ENCODE measurements at places on chromosomes 2 and 18.

DNA sequence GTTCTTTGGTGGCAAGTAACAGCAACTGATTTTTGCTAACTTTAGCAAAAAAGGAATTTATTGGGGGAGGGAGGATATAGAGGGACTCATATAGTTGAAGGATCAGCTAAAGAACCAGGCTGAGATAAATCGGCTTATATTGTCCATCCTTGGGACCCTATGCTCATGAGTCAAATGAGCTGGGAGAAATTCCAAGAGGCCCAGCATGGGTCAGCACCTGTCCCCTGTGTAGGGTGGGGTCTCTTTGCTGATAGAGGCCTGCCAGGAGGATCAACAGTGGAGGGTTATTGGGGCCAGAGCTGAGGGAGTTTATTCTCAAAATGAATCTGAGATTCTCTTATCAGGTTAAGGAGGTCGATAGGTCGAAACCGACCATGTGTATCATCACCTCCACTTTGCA is 97.2 kb downstream of the VAPA start:
- no peak for DNase-seq

DNA sequence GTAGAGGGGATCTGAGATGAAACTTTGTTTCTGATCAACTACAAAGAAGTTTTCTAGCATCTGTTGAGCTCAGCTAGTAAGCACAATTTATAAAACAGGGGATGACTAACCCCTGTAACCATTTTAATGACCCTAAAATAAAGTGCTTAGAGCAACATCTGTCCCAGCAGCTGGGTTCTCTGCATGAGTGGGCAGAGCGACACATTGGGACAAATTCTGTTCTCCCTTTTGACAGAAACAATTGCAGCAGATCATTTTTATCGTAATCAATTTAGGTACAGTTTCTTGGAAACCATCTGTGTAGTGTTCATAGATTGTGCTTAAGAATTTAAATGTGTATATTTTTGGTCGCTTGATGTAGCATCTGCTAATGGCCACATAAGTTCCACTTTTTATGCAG is 678.0 kb downstream of the RNF144A start:
- no peak for DNase-seq

- no peak for DNase-seq
These were observed 422.6 kb upstream of the ID2 start for GRCh38 chr2:8259106-8259840.

DNA sequence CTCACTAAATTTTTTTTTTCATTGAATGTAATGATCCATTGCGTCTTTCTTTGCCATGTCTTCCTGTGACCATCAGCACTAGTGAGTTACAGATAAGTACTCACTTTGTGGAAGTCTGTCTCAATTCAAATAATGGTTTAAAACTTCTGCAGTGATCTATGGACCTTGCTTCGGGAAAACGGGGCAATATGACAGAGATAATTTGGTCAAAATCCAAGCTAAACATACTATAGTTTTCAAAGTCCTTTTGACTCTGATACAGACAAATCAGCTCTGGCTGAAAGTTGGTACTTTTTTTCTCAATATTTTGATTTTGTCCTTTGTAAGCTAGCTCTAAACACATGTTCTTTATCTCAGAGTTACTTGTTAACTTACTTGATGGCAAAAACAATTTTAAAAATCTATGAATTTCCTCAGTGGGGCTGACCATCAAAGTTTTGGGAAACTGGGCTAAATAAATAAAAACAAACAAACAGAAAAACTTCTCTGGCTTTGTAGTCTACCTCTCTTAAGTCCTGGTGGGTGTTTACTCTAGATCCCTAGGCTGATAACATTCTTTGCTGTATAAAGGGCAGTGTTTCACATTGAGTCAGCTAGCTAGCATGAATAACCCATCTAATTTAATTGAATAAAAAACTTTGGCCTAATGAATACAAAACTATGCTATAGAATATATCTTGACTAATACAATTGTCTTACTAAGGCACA is 327.6 kb downstream of the RDH14 start:
- no peak for DNase-seq

GRCh38 chr2:176804392-176804791 is 408.2 kb upstream of the HNRNPA3 start:
- no peak for DNase-seq

- DNase-seq: no peak
These were observed 7.1 kb downstream of the TPGS2 start for GRCh38 chr18:36821681-36822080.

DNA sequence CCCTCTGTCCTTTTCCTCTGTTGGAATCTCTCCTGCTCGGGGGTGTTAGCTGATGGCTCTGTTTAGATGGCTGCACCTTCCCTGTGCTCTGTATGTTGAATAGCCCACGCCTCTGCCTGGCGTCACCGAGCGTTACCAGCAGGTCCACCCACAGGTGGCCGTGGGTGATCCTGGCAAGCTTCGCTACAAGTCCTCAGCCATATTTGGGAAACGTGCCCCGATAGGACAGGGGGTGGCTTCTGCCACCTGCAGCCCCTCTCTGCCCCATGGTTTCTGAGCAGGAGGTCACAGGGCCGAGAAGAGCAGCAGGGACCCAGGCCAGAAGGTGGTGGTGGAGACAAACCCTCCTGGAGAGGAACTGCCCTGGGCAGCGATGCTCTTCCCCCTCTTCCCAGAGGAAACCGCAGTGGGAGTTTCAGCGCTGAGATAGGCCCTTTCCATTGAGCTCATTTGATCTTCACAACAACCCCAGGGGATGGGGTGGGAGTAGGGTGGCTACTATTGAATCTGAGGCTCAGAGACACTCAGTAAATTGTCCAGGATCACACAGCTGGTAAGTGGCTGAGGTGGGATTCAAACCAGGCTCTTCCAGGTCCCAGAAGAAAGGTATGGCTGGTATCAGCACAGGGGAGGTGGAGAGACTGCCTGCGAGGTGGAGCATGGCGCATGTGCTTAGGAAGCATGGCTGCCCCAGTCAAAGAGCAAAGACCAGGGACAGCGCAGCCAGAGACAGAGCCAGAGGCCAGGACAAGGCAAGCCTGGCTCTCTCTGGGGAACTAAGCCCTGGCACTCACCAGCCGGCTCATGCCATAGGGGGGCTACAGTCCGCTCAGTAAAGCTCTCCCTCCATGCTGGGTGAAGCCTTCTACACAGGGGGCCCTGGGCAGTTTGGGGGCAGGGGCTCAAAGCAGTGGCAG is 15.0 kb downstream of the NGEF start:
- no peak for DNase-seq

DNA sequence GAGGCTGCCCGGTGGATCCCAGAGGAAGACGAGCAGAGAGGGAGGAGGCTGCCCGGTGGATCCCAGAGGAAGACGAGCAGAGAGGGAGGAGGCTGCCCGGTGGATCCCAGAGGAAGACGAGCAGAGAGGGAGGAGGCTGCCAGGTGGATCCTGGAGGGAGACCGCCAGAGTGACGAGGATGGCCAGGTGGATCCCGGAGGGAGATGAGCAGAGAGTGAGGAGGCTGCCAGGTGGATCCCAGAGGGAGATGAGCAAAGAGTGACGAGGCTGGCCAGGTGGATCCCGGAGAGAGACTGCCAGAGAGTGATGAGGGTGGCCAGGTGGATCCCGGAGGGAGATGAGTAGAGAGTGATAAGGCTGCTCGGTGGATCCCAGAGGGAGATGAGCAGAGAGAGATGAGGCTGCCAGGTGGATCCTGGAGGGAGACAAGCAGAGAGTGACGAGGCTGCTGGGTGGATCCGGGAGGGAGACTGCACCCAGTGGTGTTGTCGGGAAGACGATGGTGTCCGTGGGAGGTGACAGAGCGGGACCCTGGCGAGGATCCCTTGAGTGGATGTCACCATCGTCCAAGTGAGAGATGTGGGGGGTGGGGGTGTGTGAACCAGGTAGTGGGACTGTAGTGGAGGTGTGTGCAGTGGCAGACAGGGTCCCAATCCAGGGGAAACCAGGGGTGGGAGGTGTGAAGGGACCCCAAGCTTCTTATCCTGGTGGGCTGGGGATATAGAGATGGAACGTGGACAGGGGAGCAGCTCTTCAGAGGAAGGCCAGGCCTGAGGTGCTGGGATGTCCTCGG is 22.3 kb downstream of the DCDC2C start:
- DNase-seq: no peak

GRCh38 chr2:205865056-205865455 is 182.8 kb downstream of the NRP2 start:
- DNase-seq: no peak

DNA sequence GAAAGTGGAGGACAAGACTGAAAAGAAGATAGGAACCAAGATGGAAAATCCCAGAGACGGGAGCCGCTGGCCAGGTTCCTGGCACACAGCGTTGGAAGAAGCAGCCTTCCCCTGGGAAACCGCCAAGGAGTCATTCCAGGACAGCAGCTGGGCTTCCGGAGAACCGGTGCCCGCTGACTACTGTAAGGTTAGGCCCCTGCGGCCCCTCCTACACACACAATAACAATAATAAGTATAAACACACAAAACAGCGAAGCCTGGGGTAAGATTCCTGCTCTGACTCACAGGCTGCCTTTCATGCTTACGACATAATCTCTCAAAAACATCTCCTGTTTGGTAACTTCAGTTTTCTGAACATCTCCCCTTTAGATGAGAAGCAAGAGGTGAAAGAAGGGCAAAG is 28.1 kb upstream of the MYCN start:
- DNase-seq: no peak

DNA sequence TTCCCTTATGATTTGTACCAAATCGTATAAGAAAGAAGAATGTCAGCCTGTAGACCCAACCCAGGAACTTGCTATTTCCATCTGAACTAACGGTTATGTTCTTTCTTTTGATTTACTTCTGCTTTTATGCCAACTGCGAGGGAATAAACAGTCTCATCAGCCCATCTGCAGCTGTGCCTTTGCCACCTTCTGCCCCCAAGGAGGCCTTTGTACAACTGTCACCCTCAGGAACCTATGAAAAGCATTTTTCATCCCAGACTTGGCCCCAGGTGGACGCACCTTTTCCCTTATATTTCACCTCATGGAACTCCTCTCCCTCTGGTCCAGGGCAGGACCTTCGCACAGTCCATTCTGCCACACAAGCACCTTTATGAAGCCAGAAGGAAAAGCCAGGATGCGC is 109.8 kb downstream of the AOX1 start:
- DNase-seq: no peak

GRCh38 chr2:69798909-69799526 is 30.4 kb upstream of the GMCL1 start:
- no peak for DNase-seq

DNA sequence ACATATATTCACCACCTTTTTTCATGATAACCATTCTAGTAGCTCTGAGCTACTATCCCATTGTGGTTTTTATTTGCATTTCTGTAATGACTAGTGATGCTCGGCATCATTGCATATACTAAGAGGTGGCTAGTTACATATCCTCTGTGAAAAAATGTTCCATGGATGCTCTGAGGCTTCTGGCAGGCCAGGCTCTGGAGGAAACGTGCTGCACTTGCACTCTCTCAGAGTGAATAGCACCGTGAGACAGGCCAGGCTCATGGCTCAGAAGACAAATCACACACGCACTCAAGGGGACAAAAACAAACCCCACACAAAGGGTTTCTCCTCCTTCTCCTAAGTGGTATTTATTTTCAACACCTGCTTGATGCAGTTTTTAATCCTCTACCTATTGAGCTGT is 1085.3 kb upstream of the CNTNAP5 start:
- no peak for DNase-seq

GRCh38 chr2:175575346-175576258 is 394.1 kb upstream of the ATP5MC3 start:
- no peak for DNase-seq

GRCh38 chr2:189798312-189799029 is 14.2 kb downstream of the PMS1 start:
- no peak for DNase-seq

DNA sequence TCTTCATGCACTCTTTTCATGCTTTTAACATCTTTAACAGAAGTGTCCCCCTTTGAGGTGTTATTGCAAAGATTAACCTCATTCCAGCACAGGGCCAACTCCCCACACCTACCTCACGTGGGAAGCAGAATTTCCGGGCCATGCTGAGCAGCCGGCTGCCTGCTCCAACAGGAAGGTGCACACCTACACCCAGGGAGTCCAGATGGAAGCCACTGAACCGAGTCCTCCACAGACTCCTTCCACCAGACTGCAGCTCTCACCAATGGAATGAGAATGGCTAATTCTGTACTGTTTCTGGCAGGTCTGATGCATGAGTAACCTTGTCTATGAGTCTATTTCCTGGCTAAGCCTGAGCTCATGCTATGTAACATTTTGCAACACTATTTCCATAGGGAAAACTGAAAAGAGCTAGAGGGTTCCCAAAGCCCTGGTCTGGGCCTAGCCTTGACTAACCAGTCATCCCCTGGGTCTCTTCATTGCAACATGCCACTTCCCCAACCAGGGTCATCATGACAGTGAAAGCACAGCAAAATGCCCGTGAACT is 11.0 kb downstream of the ERFE start:
- DNase-seq: no peak

DNA sequence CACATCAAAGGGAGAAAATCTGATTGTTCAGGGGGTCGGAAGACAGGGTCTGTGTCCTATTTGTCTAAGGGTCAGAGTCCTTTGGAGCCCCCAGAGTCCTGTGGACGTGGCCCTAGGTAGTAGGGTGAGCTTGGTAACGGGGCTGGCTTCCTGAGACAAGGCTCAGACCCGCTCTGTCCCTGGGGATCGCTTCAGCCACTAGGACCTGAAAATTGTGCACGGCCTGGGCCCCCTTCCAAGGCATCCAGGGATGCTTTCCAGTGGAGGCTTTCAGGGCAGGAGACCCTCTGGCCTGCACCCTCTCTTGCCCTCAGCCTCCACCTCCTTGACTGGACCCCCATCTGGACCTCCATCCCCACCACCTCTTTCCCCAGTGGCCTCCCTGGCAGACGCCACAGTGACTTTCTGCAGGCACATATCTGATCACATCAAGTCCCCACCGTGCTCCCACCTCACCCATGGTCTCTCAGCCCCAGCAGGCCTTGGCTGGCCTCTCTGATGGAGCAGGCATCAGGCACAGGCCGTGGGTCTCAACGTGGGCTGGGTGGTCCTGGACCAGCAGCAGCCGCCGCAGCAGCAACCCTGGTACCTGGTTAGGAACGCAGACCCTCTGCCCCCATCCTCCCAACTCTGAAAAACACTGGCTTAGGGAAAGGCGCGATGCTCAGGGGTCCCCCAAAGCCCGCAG is 3.8 kb downstream of the PROC start:
- no peak for DNase-seq
